Panc1 (cell line): ENCODE measurements at places on chromosomes 12 and 14.

- no peak for DNase-seq
Measured at GRCh38 chr12:33795536-33795935, 226.8 kb upstream of the ALG10 start.

- DNase-seq: no peak
Measured at GRCh38 chr12:18277196-18277595, 15.9 kb downstream of the PIK3C2G start.

GRCh38 chr14:78007160-78007559, 163.0 kb upstream of the NRXN3 start:
- no peak for DNase-seq

DNA sequence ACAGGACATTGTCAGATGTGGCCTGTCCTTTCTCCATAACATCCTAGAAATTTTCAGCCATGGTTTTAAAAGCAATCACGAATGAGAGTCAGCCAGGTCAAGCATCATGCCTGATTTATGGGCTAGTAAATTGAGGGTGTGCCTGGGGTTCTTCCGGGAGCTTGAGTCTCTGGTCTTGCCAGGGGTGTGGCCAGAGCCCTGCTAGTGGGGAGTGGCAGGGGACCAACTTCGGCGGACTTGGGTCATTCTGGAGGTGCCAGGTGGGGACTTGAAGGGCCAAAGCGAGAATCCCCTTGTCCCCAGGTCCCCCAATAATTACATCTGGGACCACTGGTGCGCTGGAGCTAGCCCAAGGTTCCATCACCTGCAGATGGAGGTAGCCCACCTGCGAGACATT, 5.7 kb downstream of the OTUB2 start:
- no peak for DNase-seq

DNA sequence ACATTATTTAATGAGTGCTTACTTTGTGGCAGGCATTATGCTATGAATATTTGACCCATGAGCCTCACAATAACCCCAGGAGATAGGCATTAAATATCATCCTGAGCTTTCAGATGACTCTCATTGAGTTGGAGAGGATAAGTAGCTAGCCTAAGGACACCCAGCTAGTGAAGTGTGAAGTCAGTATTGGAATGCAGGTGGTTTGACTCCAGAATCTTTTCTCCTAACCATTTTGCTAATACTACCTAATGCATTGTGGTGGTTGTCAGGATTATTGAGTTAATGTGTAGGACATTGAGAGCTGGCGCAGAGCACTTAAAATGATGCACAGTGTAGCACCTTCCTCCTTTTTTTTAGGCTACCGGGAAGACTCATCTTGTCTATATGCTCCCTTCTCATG, 3.8 kb upstream of the CDKL1 start:
- DNase-seq: no peak

- no peak for DNase-seq
Measured at GRCh38 chr12:109358154-109358869, 10.6 kb downstream of the MYO1H start.

GRCh38 chr12:111067498-111067897, 147.1 kb upstream of the MYL2 start:
- DNase-seq: no peak

DNA sequence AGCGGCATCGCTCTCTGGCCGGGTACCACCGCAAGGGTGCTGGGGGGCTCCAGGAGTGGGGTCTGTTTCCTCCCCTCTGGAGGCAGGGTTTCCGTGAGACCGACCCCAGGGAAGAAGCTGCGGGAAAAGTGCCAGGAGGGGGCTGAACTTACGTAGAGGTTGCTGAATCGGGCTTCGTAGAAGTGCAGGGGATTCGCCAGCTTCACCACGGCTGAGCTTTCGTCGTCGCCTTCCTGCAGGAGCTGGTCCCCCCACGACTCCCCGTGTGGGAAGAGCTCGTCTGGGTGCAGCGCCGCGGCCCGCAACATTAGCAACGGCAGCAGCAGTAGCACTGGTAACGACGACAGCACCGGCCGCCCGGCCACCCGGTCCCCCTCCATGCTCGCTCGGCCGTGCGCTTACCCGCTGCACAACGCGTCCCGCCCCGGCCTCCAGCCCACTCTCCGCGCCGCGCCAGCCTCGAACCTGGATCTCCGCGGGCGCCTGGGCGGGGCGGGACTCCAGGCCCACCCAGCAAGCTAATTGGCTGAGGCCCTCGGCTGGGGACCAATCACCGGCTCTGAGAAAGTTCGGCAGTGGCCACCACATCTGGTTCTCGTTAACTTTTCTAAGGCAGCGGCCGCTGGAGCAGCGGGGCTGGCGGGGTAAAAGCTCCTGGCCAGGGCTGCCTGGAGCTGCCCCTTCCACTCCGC, at the start of gene NID2:
Gene NID2 (minus strand): TSS at position 445 of the 692 bp plus-strand sequence. CDS start 65 bp downstream, at position 380.
- DNase-seq: no peak

- no peak for DNase-seq
Measured at GRCh38 chr14:65237941-65238340, 135.6 kb upstream of the MAX start.

DNA sequence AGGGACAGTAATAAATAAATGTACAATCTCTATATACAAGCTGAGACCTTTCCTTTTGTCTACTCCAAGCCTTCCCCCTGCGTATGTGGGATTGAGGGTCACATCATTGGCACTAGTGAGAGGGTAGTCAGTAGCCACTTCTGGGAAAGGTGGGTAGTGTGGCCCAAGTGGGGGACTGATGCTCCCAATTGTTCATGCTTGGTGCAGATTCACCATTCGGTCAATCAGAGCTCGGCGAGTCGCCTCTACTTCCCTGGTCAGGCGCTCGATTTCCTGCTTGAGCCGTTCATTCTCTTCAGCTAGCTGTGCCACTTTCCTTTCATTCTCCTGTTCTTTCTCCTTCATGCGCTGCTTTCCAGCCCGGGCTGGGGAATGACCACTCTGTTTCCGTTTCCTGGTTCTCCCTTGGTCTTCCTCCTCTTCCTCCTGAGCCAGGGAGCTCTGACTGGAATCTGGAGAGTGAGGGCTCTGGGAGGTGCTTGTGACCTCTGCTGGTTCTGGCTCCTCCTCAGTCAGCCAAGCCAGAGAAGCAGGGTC, 3.6 kb downstream of the DDIT3 start:
- DNase-seq: no peak

- no peak for DNase-seq
Measured at GRCh38 chr14:73924337-73924736, 25.6 kb downstream of the FAM161B start.

- no peak for DNase-seq
Measured at GRCh38 chr12:75305412-75306332, 24.5 kb downstream of the CAPS2 start.

DNA sequence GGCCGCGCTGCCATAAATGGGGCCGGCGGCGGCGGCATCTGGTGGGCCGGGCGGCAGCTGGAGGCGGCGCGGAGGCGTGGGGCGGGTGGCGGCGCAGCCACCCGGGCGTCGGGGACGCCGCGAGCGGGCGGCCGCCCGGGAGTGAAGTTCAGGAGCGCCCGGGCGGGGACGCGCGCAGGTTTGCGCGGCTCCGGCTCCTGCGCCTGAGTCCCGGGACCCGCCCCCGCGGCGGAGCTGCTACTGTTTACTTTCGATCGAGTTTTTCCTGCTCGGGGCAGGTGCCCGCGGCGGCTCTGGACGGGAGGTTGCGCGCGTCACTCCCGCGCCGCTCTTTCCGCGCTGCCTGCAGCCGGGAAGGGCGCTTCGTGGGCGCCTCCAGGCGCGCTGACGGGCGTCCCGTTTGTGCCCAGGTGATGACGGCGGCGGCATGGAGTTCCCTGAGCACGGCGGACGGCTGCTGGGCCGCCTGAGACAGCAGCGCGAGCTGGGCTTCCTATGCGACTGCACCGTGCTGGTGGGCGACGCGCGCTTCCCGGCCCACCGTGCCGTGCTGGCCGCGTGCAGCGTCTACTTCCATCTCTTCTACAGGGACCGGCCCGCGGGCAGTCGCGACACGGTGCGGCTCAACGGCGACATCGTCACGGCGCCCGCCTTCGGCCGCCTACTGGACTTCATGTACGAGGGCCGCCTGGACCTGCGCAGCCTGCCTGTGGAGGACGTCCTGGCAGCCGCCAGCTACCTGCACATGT, at the start of gene ZBTB42:
Gene ZBTB42 (plus strand): TSS at position 331 of the 749 bp plus-strand sequence. CDS start 97 bp downstream, at position 428.
- DNase-seq: no peak

- DNase-seq: no peak
Measured at GRCh38 chr12:29769162-29769858, 14.4 kb downstream of the TMTC1 start.

GRCh38 chr12:55743406-55744339, 751 bp downstream of the GDF11 start:
- no peak for DNase-seq

GRCh38 chr14:79730953-79731352, 480.4 kb downstream of the DIO2 start:
- DNase-seq: no peak

GRCh38 chr12:67568055-67568454, 80.5 kb upstream of the DYRK2 start:
- DNase-seq: no peak

- DNase-seq: no peak
Measured at GRCh38 chr12:112018571-112019237, 5.5 kb downstream of the ERP29 start.

DNA sequence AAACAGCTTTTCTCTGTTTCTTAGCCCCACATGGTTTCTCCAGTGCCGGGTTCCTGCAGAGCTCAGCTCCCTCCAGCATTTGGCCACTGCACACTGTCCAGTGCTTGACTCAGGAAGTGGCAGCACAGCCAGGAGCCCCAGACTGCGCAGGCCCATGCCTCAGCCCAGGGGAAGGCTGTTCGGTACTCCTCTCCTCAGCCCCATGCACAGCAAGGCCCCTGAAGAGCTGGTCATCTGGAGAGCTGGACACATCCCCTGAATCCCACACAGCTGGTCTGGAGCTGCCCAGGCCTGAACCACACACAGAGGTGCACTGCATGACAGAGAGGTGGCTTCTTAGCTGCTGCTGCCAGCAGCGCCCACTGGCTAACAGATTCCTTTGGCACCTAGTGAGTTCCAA, 48.3 kb downstream of the STAB2 start:
- no peak for DNase-seq

DNA sequence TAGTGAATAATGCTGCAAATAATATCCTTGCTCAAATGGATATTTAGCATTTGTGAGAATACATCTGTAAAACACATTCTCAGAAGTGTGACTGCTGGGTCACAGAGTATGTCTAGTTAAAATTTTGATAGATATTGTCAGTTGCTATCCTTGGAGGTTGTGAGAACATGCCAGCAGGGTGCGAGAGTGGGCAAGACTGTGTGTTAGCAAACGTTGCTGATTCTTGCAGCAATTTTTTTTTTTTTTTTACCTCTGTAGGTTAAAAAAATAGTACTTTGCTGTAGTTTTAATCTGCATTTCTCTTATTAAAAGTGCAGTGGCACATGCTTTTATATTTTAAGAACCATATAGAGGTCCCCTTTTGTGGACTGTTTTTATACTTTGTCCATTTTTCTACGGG, 4.5 kb upstream of the NYNRIN start:
- DNase-seq: no peak

DNA sequence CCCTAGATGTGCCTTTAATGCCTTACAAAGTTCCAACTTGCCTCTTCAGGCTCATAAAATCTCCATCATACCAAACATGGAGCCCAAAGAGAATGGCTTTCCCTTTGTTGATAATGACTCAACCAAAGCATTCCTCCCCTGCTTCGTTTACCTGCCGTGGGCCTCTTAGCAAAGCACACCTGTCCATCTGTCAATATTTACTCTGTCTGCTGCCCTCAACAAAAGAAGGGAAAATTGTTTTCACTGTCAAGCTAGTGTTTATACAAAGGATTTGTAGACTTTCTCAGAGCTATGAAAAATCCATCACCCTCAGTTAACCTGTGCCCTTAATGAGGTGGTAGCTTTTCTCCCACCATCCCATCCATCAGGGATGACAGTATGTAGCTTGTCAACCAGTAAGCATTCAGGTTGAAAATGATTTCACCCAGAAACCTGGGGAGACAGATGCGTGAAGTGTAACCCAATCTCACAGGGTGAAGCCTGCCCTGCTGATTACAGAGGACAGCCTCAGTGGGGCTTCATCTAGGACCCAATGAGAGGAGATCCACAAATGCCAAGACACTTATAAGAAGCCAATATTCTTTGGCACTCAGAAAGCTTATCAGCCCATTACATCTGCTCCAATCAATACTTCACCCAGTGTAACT, 278.1 kb downstream of the NUAK1 start:
- no peak for DNase-seq

DNA sequence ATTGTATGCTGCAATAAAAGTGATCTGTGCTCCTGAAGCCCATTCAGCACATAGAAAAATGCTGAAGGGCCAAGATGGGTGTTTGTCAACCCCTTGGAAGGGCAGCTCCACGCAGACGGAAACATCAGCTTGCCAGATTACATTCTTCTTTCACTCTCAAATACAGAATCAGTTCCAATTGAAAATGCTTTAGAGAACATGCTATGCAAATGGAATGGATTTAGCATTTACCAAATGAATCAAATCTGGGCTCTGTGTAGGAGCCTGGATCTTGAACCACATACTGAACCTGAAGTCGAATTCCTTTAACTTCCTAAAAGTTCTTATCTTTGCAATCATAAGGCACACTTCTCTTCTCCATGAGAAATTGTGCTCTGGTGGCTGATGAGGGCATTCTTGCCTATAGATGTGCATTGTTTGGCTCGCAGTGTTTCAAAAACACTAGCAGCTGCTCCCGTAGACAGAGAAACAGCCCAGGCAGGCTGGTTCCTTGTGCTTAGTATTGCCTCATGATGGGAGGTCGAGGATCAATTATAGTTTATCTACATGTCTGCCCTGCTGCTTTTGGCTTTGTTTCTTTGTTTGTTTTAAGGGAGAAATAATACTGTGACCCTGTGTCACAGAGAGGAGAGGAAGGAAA, 489.8 kb upstream of the FLRT2 start:
- no peak for DNase-seq

- no peak for DNase-seq
Measured at GRCh38 chr12:3261782-3262359, 184.7 kb downstream of the TSPAN9 start.

DNA sequence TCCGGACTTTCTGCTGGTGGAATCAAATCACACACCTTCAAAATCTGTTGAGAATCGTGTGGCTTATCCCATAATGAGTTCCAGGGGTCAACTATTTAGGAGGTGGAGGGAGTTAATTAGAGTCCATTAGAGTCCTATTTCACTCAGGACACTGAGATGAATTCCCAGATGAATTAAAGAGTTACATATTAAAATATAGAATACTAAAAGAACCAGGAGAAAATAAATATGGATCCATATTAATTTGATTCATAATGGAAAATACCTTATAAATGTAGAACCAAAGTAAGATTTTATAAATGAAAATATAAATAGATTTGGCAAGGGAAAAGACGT, 44.6 kb upstream of the C14orf132 start:
- no peak for DNase-seq

DNA sequence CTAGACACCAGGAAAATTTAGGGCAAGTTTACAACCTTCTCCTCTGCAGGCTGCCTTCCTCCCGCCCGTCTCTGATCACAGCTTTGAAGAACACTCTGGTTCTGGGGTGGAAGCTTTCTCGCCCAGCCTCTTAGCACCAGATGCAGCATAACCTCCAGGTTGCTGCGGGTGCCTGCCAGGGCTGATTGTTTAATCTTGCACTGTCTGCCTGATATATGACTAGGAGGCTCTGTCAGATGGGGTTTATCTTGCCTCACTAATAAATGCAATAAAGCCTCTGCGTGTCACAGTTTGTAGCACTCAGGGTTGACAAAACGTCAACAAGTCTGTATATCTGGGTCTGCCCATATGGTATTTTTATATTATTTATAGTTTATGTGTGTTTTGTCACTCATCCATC, 388.2 kb downstream of the FUT8 start:
- no peak for DNase-seq

- DNase-seq: no peak
Measured at GRCh38 chr12:121793440-121793837, at the start of gene RHOF. Gene RHOF, minus strand, starts transcription at chr12:121793688. Its CDS starts 55 bp downstream, at chr12:121793633.

- no peak for DNase-seq
Measured at GRCh38 chr14:51094282-51094821, 553 bp downstream of the TRIM9 start.
